NCI-H1930 (cell line): ENCODE measurements at places on chromosomes 6 and 20.

GRCh38 chr6:37126961-37127616 lies 42.9 kb upstream of the PIM1 start:
- no peak for DNase-seq

GRCh38 chr6:79864001-79864400 lies 83.4 kb downstream of the ELOVL4 start:
- DNase-seq = no peak

DNA sequence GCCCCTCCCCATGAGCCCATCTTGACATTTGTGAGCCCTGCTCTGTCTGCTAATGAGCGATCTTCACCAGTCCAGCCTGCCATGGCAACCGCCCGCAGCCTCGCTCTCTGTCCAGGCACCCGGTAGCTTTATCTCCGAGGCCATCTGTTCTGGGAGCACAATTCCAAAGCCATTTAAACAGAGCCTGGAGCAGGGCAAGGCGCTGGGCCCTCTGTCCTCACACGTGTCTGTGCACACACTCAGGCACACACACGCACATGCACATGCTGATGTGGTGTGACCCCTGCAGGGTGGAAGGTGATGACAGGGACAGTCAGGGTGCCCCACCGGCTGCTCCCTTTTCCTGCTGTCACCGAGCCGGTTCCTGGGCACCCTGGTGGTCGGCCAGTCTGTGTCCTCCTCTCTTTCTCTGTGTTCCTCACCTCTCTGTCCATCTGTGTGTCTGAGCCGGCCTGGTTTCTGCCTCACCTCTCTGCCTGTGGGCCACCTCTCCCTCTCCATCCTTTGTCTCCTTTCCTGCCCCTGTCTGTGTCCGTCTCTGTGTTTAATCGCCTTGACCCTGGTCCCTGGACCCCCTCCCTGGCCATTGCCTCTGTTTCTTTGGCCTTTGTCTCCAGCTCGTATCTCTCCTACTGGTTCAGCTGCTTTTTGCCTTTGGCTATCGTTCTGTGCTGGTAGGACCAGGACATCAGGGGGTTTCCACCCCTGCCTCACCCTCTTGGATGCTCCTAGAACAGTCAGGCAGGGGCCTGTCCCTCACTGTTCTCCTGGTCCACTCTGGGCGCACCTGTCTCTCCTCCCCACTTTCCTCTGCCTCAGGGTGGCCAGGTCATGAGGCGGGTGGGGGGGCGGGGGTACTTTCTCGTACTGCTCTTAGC lies 8.8 kb upstream of the MYT1 start:
- no peak for DNase-seq

- no peak for DNase-seq
Measured at GRCh38 chr20:38344107-38344701, 2.1 kb upstream of the LBP start.

GRCh38 chr20:62308102-62308822 lies 5.5 kb downstream of the ADRM1 start:
- no peak for DNase-seq

GRCh38 chr6:10081957-10082356 lies 332.9 kb downstream of the TFAP2A start:
- no peak for DNase-seq

GRCh38 chr6:38245295-38245694 lies 394.4 kb downstream of the BTBD9 start:
- no peak for DNase-seq

GRCh38 chr6:5486214-5486613 lies 224.9 kb downstream of the FARS2 start:
- DNase-seq = no peak
